ENCODE measurements at places on chromosomes 3 and 15.

GRCh38 chr3:153028381-153028780 is 133.6 kb upstream of the RAP2B start:
- DNase-seq, result no peak

GRCh38 chr3:45460361-45460760 is 72.0 kb downstream of the LARS2 start:
- no peak for DNase-seq

- DNase-seq, result no peak
Observed at GRCh38 chr3:16178628-16178988, 4.1 kb downstream of the GALNT15 start.

DNA sequence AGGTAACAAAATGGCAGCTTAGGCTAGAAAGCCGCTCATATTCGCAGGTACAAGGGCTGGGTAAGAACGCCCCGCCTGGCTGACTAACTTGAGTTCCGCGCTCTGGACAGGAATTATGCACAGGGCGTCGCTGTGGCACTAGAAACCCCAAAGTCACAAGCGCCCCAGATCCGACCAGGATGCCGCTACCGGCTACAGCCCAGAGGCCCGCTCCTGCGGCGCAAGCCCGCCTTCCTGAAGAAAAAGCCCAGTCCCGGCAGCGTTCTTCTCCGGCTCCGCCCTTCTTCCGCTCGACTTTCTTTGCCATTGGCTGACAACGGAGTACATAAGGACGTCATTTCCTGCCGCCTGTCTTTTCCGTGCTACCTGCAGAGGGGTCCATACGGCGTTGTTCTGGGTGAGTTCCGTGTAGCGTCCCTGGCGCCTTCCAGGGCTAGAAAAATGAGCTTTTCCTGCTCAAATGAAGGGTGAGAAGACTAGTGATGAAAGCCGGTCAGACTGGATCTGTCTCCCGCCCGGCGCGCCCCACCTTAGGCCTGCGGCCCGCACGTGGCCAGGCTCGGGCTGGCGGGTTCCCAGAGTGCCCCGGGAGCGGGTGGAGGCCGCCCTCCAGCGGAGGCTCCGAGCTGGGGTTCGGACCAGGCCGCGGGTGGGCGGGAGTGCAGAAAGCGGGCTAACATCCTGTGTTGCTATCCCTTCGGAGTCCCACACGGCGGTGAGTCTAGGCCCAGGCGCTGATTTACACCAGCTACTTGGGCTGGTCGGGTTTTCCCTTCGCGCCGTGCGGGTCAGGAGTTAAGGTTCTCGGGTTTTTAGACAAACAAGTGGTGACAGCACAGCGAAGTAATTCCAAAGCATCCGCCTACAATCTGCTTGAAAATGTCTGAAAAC is at the start of gene RPSA:
RPSA (plus strand) TSS at position 353 of the 891 bp plus-strand sequence. CDS start 934 bp downstream, outside the sequence.
- DNase-seq, result peak; percentile 87

DNA sequence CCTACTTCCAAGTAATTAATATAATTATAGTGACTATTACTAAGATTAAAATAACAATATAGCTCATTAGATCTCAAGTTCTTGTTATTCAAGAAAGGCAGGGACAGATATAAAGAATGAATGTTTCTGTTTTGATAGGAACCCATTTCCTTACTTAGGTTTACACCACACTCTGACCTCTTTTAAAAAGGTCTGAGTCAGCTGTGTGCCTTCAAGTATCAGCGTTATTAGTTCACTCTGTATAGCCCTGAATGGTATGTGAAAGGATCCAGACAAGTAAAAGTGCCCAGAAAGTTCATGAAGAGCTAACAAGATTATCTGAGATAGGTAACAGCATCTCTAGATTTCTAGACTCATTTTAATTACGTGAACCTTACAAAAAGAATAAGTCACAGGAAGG is 28.9 kb downstream of the PDCD10 start:
- DNase-seq, result no peak

GRCh38 chr15:101625980-101626379 is 26.2 kb downstream of the TM2D3 start:
- DNase-seq, result no peak

GRCh38 chr3:169841171-169841570 is 28.5 kb upstream of the LRRC34 start:
- no peak for DNase-seq

DNA sequence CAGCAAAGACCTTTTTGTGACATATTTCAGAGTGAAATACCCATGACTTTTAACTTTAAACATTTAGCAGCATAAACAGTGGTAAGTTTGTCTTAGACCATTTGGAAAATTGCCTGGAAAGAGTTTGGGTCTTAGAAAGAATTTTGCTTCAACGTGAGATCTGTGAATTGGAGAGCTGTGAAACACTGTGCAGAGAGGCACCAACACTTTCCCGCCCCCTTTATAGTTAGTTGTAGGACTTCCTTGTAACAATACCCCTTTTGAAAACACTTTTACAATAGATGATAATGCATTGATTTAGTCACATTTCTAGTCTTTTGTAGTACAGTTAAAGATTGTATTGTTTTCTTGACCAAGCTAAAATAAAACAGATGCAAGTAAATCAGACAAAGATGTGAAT is 43.5 kb upstream of the MBNL1 start:
- no peak for DNase-seq

DNA sequence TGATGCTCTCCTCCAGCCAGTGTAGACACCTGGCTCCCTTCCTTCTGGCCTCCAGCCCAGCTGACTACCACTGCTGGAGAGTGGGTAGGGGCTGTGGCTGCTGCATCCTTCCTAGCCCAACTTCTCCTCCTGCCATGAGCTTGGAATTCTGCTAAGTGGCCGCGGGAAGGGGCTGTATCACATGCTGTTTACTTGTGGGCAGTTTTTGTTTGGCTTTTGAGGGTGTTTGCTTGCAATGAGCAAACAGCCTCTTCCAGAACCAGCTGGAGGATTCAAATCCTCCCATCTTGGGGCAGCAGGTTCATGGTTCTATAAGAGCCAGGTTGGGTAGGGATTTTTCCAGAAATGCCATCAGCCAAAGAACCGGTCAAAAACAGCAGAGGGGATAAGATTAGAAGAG is 9.0 kb downstream of the GASK1A start:
- DNase-seq, result no peak

DNA sequence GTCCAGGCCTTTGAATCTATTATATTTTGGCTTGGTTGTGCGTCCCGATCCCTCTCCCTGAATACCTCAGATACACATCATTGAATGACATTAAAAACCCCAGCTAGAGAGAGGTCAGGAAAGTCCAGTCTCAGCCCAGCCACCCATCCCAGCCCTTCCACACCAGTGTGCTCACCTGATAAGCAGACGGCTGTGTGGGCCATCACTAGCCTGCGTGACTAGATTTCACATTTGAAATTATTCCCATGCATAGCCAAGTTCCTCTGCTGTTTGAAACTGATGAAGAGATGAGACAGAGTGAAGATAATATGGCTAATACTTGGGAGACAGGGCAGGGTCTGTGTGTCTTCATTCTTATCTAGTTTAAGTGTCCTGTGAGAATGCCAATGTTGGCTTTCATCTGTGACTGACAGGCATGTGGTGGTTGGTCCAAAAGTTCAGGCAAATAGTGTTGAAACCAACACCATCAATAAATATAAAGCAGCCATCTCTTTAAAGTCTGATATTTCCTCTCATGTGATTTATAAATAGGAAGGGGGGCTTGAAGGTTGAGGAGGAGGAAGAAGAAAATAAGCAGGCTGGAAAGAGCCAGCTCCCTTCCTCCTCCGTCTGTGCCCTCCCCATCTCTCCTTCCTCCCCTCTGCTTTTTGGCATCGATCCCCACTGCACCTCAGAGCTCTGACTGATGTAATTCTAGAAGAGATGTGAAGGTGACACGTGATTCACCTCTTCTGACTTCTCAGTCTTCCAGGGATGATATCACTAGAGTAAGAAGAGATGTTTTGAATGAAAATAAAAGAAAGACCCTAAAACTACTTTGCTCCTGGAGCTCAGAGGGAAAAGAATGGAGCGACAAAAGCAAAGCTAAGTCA is 5.1 kb downstream of the FAM43A start:
- DNase-seq, result no peak

DNA sequence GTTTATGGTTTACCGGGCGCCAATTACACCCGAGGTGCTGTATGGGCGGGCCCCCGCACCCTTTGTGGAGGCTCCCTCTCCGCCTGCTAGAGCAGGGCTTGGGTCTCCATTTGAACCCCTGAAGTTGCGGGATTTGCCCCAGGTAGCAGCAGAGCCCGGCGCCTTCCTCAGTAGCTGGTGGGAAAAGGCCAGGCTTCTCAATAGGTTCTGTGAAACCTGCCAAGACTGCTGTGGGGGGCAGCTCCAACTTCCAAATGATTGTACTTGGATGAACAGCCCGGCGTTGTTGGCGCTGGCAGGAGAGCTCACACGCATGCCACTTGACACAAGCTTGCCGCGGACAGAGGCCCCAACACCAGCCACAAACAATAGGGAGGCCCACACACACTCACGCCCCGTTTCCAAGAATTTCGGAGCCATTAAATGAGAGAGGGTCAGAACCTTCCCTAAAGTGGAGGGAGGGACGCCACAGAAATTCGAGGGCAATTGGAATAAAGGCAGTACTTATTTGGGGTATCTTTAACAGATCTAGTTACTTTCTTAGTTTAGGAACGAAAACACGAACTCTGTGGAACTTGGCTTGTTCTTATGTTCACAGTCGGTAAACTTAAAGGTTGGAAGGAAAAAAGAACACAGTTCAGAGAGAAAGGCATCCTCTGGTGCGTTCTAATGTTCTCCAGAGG is 1.4 kb downstream of the EPHB3 start:
- DNase-seq, result no peak

DNA sequence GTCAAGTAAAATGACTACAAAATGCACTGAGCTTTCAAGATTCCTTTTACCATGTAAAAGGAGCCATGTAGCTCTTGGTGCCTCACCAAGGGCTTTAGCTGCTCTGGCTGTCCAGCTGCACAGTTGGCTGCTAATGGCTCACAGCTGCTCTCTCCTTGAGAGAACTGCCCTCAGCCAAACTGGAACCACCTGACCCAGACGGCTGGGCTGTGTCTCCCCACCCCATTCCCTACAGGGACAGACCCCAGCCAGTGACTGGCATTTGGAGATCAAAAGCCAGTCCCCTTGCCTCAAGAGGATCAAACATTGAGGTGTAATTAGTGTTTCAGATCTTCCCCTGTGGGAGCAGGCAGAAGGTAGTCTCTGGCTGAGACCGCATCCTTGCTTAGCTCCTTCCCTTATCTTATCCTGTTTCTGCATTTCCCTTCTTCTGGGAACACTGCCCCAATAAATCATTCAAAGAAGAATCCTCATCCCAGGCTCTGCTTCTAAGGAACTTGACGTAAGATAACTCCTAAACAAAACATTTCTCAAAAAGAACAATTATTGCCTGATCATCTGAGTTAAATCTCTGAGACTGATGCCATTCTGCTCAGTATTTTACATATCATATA is 28.6 kb upstream of the UBE2E2 start:
- DNase-seq, result no peak

Measured in stimulated activated CD8-positive, alpha-beta memory T cell treated with anti-CD3 and anti-CD28 coated beads, Interleukin-4, amount 100 ng/mL, for 1 hour (primary cell).